Nucleus accumbens (tissue), 56 donors: ENCODE measurements at places on chromosomes 12 and 14.

- DNase-seq, result no peak
These were observed 219.7 kb upstream of the PKP2 start for GRCh38 chr12:33116284-33116683.

DNA sequence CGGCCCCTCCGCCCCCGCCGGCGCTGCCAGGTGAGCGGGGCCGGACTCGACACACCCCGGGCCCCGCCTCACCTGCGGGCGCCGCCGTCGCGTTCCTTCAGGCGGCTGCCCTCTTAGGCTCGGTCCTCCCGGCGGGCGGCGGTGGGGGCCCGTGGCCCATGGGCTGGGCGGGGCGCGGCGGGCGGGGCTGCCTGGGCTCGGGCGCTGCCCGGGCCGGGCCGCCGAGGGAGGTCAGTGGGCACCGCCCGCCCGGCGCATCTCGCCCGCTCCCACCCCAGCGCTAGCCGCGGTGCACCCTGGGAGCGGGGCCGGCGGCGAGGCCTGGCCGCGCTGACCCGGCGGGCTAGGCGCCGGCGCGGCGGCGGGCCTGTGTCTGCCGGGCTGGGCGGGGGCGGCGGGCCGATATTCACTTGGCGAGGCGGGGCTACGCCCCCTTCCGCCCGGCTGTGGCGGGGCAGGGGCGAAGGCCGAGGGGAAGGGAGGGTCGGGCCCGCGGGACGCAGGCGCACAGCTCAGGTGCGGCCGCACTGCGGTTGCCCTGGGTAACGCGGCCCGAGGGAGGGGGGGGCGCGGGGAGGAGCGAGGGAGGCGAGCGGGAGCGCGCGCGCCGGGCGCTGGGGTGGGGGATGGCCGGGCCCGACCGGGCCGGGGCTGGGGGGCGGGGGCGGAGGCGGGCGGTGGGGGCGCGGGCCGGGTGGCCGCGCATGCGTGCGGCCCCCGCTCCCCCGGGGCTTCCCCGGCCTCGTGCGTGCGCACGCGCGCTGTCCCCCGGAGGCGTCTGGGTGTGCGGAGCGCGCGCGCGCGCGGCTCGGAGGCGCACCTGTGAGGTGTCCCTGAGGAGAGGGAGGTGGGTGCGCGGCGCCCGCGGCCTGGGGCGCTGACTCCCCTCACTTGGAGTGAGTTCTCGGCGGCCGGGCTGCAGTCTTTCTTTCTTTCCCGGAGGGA lies at the start of the genes CCDC92 and ZNF664:
CCDC92 (minus strand) TSS at position 375 of the 945 bp plus-strand sequence. CDS start 28,526 bp downstream, outside the sequence.
ZNF664 (plus strand) TSS at position 759 of the 945 bp plus-strand sequence. CDS start 38,930 bp downstream, outside the sequence.
- peak; percentile 89 for DNase-seq

- DNase-seq, result no peak
These were observed 103.4 kb upstream of the VASH1 start for GRCh38 chr14:76657846-76658245.

- DNase-seq, result no peak
These were observed 768 bp downstream of the PTPN11 start for GRCh38 chr12:112419297-112420133.

- DNase-seq, result no peak
These were observed 420.8 kb downstream of the CCDC91 start for GRCh38 chr12:28611115-28611435.

DNA sequence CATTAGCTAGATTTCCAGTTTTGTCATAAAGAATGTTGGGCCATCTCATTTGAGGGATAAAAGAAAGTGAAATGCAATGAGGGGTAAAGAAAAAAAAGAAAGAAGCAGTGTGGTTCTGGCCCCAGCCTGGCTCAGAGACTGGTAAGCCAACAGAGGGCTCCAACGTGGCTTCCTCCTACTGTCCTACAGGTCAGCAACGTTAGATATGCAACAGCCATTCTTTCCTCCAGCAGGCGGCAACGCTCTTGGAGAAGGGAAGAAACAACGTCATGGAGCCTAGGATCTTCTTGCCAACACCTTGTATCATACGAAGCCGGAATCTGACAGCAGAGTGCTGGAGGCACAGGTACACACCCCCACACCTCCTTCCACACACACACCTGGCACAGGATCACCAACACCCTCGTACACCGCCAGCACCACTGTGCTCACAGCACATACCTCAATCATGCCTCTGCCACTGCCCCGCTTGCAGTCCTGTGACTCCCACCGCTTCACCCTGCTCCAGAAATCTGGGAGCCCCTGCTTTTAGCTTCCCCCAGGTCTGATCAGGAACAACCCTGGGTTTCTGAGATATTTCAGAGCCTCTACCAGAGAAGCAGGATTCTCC lies 102.8 kb downstream of the RPAP3 start:
- no peak for DNase-seq

GRCh38 chr12:53222806-53223261 lies 9.2 kb downstream of the RARG start:
- DNase-seq, result no peak

- DNase-seq, result no peak
These were observed 272.9 kb downstream of the NUAK1 start for GRCh38 chr12:105865886-105866285.

DNA sequence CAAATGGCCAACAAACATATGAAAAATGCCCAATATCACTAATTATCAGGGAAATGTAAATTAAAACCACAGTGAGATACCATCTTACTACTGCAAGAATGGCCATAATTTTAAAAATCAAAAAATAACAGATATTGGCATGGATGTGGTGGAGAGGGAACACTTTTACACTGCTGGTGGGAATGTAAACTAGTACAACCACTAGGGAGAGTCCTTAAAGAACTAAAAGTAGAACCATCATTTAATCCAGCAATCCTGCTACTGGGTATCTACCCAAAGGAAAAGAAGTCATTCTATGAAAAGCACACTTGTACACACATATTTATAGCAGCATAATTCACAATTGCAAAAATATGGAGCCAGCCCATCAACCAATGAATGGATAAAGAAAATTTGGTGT lies 459.7 kb downstream of the GXYLT1 start:
- no peak for DNase-seq

- DNase-seq, result no peak
These were observed 136.3 kb downstream of the HELB start for GRCh38 chr12:66438601-66439000.

GRCh38 chr12:69476276-69477017 lies 6.3 kb downstream of the FRS2 start:
- no peak for DNase-seq

DNA sequence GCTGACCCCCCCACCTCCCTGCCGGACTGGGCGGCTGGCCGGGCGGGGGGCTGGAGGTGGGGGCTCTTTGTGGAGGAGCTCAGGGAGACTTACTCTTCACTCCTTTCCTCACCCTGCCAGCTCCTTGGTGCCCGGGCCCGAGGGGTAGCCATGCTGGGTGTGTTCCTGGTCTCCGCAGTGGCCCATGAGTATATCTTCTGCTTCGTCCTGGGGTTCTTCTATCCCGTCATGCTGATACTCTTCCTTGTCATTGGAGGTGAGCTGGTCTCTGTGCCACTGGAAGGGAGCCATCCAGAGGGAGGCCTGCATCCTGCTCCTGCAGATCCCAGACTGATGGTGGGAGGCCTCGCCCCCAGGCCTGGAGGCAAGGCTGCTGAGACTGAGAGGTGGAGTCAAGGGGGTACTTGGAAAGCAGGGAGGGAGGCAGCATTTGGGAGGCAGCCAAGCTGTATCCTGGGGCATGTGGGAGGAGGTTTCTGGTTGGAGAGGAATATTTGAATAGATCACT lies 19.7 kb downstream of the SOAT2 start:
- no peak for DNase-seq

GRCh38 chr12:131218026-131218922 lies 264.6 kb downstream of the ADGRD1 start:
- DNase-seq, result no peak

DNA sequence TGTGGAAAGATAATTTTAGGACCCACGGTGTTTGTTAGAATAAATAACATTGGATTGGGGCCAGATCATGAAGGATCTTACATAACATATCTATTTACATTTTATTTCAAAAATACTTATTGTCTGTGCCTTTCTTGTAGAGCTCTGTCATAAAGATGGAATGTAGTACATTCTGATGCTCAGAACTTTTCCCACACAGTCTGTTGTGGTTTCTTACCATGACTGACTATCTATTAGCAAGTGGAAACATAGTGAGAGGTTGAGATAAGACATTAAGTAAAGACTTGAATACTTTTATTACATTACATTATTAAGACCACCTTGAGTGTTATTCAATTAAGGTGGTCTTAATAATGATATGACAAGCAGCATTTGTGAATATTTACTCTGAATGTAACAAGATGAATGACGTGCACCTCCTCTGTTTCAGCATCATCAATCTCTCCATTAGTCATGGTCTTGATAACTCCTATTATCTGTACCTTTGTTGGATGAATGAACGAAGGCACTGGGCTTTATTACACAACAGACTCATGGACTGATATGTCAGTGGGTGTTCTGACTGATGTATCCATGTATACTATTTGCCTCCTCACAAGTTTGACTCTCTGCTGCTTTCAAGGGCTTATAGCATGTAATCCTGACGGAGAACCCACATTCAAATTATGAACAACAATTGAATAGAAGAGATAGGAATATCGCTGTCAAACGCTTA lies 883.0 kb upstream of the FLRT2 start:
- DNase-seq, result no peak
